ENCODE measurements at places on chromosomes 12 and 14. TPM values are rescaled to one million over a fixed set of nuclear protein-coding genes. Genes with fewer than 3 reads are reported as not detected.

Gene APOLD1
- total RNA-seq = 14.7 TPM

Gene PLEKHD1
- total RNA-seq = not detected

Gene RND1
- total RNA-seq = not detected

Gene CLEC6A
- total RNA-seq = not detected

Gene GPR65
- total RNA-seq = 0.32 TPM

Data from fibroblast of villous mesenchyme (primary cell).